ENCODE measurements at places on chromosomes 1 and 21.

DNA sequence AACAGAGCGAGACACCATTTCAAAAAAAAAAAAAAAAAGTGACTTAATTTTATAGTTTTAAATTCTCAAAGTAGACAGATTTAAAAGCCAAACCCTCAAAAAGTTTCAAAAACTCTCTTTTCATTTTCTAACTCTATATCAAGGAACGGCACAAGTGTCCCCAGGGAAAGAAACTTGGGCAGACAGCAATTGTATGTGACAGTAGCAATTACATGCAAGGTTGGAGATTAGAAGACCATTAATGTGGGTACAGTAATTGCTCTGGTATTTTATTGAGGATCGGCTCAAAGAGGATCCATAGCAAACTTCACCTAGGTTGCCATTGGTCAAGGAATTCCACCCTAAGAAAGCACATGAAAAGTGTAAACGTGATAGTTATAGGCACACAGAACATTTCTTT, 46.2 kb downstream of the ACBD6 start:
- DNase-seq, result no peak

DNA sequence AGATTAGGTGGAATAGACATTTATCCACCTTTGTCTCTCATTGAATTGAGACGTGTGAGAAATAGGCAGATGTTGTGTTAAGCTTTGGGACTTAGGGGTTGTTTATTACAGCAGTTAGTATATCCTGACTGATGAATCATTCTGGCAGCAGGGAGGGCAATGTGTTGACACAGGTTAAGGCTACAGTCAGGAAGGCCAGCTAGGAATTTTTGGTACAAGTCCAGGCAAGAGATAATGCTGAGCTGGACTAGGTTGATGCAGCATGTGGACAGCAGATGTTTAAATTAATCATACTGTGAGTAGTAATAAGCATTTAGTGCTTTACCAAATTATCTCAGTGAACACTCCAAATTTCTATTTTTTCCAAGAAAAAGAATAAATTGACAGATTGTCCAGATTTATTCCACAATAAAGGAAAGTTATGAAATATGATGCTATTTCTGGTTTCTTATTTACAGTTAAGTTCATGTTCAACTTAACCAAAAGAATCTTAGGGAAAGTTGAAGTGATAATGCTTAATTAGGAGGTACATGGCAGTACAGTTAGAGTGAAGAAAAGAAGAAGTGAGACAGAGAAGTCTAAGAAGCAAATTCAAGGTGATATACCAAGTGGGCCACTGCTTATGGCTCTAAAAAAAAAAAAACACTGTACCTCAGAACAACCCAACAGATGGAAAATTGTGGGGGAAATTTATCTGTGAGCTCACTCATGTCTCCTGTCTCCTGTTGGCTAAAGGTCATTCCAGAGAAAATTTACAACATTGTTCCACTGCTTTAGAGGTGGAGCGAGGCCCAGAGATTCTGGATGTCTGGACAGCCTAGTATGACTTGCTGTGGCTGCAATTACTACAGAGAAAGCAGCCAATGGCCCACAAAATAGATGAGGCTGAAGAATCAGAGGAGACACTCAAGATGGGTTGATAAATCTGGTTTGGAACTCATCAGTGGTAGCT, 102.7 kb upstream of the C21orf91 start:
- DNase-seq, result no peak

DNA sequence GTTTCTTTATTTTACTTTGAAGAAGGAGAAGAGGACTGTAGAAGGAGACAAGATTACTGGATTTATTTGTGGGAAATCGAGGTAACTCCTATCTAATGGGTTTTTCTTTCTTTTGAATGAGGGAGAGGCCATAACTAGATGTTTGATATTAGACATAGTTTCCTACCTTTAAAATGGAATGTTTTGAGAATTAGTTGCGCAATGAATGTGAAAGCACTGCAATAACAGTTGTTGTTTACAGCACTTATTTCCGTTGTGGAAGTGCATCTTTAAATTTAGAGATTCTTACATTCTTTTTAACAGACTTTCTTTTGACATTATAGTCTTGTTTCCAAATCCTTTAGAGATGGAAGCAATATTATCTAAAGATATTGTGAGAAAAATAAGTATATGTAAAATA, 229.0 kb downstream of the SRGAP2C start:
- DNase-seq, result no peak

DNA sequence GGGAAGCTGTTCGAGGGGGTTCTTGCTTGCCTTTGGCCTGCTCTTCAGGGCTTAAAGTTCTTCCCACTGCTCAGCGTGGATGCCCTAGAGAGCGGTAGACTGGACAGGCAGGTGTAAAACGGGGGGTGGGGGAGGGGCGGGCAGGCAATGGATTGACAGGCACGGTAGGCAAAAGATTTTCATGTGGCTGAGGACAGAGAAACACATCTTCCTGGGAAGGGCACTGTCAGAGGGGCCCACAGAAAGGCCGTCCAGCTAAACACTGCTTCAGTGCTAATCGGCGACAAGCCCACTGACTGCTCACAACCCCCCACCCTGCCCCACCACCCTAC, 412 bp downstream of the ABCA4 start:
- no peak for DNase-seq

GRCh38 chr1:84509029-84509428, 2.6 kb upstream of the GNG5 start:
- DNase-seq, result no peak

DNA sequence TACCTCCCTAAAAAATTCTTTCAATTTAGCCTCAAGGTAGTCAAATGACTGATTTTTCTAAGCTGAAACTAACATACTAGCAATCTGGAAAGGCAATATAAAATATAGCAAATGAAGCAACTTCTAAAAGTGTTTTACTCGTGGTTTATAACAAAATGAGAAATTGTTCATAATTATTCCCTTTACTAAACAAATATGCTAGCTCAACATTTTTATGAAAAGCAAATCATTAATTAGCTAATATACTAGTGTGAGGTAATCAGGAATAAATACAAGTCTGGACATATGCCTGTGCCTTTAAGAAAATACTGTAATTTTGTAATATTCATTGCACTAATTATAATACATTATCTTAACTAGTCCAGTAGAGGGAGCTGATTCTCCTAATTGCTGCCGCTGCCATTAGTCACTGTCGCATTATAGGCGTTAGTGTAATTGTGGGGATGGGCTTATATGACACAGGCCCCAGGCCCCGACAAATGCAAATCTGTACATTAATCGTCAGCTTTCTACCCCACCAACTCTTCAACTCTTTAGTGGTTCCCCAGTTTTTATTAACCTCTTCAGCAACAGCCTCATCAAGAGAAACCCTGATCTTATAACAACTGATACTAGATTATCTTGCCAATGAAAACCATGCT, 160.9 kb downstream of the GABPA start:
- no peak for DNase-seq

DNA sequence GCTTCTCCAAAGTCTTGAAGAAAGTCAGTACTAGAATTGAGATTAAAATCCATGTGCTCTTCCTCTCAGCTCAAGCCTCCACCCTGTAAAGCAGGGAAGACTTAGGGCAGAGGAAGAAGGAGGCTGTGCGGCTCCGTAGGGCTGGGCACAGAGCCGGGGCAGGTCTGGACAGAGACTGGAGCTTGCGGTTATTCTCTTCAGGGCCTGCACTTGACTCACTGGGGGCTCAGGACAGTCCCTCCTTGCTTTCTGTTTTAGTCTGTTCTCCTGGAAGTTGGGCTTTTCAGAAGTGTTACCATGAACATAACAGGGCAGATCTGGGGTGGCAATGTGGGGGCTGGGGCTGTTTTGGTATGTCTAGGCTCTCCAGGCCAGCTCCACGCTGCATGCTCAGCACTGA, 21.6 kb upstream of the TRABD2B start:
- DNase-seq, result no peak

DNA sequence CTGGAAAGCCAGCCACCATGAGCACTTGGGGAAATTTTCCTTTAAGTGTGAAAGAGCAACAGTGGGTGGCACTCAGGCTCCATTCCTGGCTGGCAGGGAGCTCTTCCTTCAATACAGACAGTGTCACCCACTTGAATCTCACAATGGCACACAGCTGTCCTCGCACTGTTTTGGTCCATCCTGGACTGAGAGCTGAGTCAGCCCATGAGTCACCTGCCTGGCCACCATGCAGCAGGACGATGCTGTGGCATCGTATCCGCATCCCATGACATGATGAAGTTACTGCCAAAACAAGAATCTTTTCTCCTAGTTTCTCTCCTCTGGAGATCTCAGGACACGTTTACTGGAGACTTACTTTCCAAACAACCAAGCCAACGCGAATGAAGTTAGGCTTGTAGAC, 6.0 kb downstream of the TMPRSS2 start:
- no peak for DNase-seq

DNA sequence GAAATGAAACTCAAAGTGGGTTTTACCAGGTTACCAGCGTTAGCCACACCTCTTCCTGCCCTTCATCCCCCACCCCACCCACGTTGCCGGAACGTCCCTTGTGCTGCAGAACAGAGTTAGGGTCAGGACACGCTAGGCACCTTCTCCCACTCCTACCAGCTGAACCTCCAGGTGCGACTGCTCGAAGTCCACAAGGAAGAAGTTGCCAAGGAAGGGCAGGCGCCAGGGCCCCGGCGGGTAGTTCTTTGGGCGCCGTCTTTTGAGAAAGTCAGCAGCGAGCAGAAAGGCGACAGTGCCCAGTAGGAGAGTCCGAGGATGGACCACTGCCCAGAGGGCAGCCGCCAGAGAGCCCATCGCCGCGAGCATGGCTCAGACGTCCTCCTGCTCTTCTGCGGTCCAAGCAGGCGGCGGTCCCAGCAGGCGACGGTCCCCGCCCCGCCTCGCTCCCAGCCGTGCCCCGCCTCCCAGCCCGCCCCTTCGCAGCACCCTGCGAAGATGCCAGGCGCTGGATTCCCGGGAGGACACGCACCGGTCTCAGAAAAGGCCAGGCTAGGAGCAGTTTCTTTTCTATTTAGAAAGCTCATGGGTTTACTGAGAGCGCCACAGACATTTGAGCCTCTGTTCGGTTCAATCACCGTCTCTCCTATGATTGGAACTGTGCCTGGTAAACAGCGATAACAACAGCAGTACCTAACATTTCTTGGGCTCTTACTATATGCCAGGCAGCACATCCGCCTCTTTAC, at the start of gene CYP2J2:
TSS of gene CYP2J2 (minus strand) at position 393 of the 743 bp plus-strand sequence. CDS start at position 366, 27 bp downstream.
- DNase-seq, result peak; percentile 23

- DNase-seq, result peak; percentile 90
Measured at GRCh38 chr1:95067062-95067461, 5.7 kb downstream of the ALG14 start.

GRCh38 chr1:151255381-151255780, 847 bp downstream of the PSMD4 start:
- DNase-seq, result peak; percentile 8
